ENCODE measurements at places on chromosomes 3 and 15.

DNA sequence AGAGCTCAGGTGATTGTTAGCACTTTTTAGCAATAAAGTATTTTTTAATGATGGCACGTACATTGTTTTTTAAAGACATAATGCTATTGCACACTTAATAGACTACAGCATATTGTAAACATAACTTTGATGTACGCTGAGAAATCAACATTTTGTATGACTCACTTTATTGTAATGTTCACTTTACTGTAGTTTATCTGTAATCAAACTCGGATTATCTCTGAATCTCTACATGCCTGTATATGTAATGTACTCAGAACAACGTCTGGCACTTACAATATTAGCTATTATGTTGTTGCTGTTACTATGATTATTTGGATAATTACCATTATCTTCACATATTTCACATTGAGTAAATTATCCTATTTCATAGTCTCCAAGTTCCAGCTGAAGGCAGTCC is 137.9 kb upstream of the CHRM5 start:
- no peak for DNase-seq

DNA sequence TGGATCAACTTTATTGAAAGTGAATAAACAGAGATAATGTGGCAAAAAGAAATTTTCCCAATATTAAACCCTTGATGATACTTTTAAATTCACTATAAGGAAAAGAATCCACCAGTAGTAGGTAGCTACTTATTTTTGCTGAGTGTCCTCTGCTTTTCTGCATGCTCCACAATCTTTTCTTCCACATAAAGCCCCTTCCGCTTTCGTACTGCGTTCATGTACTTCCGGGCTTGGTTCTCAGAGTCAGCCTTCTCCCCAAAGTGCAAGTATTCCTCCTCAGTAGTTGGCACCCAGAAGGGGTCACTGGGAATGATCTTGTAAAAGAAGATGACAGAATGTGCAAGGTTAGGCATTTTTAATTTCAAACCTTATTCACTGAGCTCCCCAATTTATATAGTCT is 84.4 kb upstream of the MEX3B start:
- DNase-seq = no peak

DNA sequence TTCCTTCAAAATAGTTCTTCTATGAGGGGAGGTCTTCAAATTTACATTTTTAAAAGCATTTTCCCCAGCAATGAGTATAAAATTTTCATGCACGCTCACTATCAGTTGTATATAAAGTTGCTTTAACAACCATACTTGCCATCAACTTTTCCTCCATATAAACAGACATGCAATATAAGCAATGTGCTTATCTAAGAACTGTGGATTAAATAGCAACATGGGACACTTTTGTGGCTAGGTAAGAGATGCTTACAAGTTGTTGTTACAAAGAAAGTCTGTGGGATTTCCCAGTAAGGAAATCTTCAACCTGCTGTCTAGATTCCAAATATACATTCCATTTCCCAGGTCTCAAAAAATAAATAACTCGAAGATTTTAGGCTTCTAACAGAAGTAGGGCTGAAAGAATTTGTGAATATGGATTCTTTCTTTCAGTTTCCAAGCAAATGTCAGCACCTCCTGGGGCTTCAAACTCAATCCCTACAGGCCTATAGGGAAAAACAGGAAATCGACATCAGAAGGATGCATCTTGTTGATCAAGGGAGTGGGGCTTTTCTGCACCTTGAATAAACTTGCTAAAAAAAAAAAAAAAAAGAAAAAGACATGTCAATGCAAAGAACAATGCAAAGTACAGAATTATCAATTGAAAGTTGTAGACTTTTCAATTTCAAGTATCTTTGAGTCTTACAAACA is 16.1 kb downstream of the TNIK start:
- no peak for DNase-seq

DNA sequence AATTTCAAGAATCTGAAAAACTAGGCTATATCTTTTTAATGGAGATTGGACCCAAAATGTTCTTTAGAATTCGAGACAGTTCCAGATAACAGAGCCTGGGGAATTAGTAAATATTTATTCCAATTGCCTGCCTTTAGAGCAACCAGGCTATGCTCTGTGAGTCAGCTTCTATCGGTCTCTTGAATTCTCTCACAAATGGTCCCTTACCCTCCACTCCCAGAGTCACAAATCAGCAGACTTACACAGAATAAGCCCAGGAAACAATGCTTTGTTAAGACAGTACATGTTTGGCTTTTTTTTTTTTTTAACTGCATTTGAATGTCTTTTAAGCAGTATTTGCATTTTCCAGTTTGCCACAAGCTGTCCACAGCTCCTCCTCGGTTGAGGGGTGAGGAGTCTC is 460.7 kb upstream of the CBLB start:
- DNase-seq = no peak

DNA sequence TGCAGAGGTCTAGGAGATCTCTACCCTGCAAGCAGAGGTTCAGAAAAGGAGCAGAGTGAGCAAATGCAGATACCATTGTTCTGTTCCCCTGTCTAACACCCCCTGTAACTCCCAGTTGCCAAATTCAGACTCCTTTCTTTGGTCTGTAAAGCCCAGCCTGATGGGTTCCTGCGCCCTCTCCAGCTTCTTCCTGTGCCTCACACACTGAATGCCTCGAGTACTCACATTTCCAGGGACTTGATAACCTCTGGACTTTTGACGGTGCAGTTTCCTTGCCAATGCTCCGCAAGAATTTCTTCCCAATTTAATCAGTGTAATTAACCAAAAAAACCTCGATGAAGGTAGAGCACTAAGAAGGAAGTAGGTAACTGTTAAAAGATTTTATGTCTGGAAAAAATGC is 19.3 kb downstream of the PDE8A start:
- DNase-seq = no peak

DNA sequence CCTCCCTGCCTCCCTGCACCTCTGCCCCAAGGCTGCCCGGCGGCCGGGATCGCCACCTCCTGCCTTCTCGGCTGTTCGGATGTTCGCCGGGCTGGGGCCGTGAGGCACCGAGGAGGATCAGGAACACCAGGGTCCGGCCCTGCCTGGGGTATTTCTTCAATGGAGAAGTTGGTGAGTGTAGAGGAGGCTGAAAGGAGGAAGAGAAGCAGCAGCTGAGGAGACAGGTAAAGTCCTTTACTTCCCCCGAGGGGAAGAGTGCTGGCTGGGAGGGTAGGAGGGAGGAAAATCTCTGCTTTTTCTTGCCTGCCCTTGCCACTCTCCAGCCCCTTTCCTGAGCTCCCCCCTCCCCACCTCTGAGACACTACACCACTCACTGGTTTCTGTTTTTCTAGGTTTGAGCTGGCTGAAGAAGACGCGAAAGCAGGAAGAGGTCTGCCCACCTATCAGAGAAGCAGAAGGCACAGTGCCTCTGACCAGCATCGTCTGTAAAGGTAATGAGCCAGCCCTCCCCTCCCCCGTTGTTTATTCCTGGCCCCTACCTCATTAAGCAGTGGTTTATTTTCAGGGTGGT is 519 bp downstream of the ASB7 start:
- peak; percentile 3 for DNase-seq

- DNase-seq = no peak
Measured at GRCh38 chr3:153669527-153669926, 451.7 kb upstream of the ARHGEF26 start.

DNA sequence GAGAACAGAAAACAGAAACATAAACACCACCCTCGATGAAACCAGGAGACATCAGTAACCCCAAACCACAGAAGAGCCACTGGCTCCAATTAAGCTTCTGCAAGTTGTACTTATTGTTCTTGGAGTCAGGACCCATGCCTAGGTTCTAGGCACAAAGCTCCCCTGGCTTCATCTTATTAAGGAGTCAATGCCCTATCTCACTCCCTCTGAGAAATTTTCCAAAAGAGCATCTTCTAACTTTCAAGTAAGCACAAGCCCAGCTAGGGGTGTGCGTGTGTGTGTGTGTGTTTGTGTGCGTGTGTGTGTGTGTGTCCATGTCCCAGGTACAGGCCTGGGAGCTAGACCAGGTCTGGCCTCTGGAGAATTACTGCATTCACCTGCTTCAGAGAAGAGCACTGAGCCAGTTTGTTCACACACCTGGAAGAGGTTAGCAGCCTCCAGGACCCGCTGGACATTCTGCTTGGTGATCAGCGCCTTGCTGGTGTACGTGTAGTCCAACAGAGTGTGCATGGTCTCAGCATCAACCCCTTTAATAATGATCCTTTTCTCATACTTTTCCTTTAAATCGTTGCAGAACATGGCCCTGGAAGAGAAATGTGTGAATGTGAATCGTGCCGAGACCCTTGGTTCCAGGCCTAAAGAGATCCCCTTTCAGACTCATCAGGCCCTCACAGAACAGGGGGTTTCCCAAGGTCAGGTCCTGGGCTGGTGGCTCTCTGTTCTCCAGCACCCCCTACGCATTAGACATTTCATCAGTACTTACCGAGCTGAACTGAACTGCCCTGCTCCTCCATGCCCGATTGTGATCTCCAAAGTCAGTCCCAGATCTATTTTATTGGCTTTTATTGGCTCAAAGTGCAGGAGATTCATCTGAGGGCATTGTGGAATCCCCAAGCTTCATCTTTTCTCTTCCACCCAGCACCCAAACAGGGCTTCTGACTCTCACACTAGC is 27.8 kb downstream of the KLHL6 start:
- no peak for DNase-seq

DNA sequence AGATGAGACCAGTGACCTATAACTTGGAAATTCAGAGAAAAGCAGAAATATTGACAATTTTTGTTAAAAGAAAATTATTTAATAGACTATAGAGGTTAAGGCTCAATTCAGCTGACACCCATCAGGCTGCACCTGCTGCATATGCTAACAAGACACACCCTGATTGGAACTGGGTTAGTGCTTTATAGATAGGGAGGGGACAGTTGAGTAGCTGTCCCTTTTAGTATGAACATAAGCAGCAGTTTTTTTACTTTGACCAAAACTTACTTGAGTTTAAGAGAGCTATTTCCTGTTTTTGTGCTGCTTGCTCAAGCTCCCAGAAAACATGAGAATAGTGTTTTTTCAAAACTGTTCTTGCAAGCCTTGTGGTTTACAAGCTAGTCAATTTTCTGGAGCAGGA is 292.6 kb downstream of the LRRC3B start:
- no peak for DNase-seq

GRCh38 chr3:124530916-124531315 is 199.3 kb upstream of the UMPS start:
- no peak for DNase-seq

- no peak for DNase-seq
Measured at GRCh38 chr3:191795196-191795595, 334.2 kb downstream of the PYDC2 start.

- DNase-seq = peak; percentile 39
Measured at GRCh38 chr3:14548321-14548729, 8.2 kb upstream of the GRIP2 start.

DNA sequence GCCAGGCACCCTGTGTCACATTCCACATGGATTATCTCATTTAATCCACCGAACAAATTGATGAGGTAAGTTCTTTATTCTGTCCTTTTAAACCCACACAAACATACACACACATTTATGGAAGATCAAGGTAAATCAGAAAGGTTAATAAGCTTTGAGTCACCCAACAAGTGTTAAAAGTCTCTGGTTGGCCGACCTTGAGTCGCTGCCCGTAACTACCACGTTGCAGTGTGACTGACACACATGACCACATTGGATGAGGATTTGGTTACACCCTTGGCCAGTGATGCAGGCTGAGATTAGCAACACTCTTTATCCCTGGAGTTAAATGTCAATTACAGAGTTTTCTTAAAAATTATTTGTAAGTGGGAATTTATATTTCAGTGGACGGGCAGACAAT is 19.2 kb downstream of the FOXP1 start:
- no peak for DNase-seq
